Hematopoietic multipotent progenitor cell treated with erythropoietin and hydrocortisone succinate and interleukin-3 and kit ligand, for 8 days (in vitro differentiated cells): ENCODE measurements at places on chromosomes 5 and 9.

DNA sequence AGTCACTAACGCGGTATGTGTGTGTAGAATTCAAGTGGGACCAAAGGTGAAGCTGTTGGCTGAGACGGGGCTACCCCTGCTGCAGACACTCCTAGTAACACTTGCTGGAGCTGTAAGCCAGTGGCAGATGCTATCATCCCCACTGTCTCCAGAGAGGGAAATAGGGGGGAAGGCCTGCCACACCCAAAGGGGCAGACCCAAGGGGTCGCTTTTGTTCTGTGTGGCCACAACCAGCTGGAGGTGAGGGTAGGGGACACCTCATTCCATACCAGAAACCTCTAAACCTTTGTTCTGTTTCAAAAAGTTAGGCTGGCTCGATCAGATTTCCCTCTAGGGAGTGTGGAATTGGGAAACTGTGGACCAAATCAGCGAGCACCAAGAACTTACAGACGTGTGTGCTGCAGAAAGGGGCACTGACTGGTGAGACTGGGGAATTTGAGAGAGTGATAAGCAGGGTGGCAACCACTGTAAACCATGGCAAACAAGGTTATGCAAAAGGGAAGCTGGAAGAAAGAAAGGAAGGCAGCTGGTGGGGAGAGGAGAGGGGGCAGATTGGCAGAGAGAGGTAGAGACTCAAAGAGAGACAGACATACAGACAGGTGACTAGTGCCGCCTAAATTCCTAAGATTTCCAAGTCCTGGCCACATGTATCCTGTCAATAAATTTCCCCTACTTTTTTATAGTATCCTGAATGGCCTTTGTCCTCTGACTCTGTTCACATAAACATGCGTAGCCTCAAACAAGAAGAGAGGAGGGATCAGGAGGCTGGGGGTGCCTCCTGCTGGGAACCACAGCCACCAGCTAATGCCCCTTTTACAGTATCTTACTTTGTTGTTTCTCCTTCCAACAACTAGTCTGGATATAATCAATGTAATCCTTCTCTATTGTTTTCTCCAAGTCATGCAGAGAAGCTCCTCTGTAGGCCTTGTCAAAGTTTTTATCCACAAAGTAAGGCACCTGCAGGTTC is 15.6 kb upstream of the SPATA24 start:
- DNase-seq, result no peak

DNA sequence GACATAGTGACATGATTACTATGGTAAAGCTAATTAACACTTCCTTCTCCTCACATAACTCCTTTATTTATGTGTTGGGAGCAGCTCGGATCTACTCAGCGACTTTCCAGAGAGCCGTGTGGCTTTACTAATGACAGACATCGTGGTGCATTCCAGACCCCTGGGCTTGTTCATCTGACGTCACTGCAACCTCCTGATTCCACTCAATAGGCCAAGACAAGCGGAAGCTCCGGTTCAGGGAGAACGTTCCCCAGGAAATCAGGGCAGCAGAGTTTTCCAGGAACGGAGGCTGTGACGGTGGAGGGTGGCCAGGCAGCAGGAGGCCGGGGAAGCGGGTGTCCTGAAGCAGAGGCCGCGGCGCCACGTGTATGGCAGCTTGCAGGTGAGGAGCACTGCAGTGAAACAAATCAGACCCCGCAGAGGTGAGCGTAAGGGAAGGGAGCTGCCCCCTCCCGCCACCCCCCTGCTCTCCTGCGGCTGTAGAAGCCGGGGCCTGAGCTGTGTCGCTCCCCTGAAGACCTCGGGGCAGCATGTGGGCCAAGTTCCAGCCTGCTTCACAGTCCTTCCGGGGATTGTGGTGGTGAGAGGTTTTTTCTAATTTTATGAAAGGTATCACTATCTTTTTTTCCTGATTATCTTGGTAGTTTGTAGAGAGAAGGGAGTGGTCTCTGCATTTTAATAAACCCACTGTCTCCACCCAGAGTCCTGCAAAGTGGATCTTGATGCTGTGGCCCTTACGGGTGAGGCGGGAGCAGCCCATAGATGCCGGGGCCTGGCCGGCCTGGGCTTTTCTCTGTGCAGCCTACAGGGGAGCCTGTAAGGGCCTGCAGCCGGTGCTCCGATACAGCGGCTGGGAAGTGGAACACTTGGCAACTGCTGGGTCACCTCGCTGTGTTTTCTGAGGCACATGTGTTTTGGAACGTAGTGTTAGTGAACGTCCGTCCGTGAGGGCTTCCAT is 220.4 kb upstream of the IRX4 start:
- DNase-seq, result no peak

GRCh38 chr5:171747061-171747859 is 38.4 kb upstream of the SMIM23 start:
- DNase-seq, result no peak

GRCh38 chr5:92492908-92493307 is 1088.1 kb downstream of the NR2F1-AS1 start:
- no peak for DNase-seq

GRCh38 chr5:172859966-172860365 is 25.9 kb downstream of the ERGIC1 start:
- no peak for DNase-seq

DNA sequence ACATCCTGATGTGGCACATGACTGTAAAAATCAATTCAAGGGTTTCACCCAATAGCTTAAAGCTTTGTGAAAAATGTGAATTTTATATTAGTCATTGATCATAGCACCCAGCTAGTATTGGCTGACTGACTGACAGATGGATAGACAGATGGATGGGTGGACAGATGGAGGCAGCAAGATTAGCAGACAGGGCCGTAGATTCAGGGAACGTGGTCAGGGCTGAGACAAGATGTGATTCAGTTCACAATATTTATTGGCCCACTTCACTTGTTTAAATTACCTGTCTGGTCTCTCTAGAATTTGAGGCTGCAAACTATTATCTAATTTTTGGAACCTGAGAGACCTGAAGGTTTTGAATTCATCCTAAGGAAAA is 12.0 kb upstream of the PCSK5 start:
- DNase-seq, result no peak

GRCh38 chr9:127088724-127089615 is 33.5 kb downstream of the ANGPTL2 start:
- no peak for DNase-seq
